ENCODE measurements at places on chromosomes 1 and 21.

GRCh38 chr1:99652881-99653281 is 7.0 kb downstream of the PALMD start:
- DNase-seq = no peak

GRCh38 chr1:61247051-61247825 is 164.9 kb downstream of the NFIA start:
- no peak for DNase-seq

DNA sequence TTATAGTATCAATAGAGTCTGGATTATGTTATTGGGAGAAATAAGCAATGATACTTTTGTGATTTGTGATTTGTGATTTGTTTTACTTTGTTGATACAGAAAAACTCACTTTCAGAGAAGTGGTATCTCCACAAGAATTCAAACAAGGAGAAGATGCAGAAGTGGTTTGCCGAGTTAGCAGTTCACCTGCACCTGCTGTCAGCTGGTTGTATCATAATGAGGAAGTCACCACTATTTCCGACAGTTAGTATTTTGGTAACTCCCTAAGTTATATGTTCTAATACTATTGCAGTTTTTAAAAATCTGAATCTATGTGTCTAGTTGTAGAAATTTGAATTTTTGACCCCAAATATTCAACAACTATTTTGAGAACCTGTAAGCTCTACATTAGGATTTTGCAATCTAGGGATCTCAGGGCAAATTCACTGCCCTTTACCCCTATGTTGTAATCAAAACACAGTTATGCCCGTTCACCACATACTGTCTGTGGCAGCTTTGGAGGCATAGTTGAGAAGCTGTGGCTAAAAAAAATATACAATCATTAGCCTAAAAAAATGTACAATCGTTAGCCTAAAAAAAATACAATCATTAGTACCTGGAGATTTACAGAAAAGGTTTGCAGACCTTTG is 288.1 kb downstream of the NCAM2 start:
- DNase-seq = peak; percentile 2

DNA sequence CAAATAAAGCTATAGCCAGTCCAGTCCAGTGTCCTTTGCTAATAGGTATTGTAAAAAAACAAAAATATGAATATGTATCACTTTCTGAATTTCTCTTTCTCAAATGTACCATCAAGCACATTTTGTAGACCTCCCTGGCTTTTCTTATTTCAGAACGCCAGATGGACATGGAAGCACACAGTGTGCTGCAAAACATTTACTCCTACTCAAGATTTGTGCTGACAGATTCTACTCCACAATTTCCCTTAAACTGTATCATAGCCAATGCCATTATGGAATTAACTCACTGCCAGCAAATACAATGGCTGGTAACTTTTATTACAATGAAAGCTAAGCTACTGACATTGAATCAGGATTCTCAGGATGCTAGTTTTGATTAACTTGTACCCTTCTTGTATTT is 30.8 kb upstream of the PLPPR4 start:
- no peak for DNase-seq

- DNase-seq = no peak
Measured at GRCh38 chr1:160099716-160100375, 1.4 kb upstream of the IGSF8 start.

DNA sequence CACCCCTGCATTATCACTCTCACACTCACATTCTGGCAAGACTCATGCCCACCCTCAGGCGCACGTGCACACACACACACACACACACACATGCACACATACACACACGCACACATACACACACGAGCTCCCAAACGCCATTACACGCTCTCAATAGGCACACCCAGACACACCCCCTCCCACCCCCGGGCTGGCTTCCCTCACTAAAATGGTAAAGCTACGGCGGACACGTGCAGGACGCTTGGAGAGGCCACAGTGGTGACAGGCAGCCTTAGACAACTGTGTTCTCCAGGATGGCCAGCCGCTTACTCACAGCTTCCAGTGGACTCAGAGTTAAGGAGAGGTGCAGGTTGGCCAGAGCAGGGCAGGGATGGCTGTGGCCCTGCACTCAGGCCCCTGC is 10.1 kb downstream of the MATN1 start:
- no peak for DNase-seq

DNA sequence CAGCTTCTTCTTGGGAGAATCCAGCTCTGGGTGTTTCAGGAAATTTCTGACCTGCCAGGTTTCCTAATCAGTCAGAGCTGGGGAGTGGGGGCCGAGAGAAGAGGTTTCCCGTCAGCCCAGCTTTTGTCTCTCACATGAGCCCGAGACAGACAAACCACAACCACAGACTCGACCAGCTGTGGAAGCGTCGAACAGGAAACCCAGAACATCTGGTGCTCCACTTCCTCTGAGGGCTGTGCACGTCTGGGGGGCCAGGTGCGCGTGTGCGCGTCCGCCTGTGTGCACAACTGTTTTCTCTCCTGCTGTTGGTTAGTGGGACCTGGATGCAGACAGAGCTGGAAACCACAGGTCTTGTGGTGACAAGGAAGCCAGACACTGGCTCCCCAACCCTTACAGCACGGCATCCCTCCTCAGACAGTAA is 113.0 kb upstream of the SLC25A33 start:
- DNase-seq = peak; percentile 93

DNA sequence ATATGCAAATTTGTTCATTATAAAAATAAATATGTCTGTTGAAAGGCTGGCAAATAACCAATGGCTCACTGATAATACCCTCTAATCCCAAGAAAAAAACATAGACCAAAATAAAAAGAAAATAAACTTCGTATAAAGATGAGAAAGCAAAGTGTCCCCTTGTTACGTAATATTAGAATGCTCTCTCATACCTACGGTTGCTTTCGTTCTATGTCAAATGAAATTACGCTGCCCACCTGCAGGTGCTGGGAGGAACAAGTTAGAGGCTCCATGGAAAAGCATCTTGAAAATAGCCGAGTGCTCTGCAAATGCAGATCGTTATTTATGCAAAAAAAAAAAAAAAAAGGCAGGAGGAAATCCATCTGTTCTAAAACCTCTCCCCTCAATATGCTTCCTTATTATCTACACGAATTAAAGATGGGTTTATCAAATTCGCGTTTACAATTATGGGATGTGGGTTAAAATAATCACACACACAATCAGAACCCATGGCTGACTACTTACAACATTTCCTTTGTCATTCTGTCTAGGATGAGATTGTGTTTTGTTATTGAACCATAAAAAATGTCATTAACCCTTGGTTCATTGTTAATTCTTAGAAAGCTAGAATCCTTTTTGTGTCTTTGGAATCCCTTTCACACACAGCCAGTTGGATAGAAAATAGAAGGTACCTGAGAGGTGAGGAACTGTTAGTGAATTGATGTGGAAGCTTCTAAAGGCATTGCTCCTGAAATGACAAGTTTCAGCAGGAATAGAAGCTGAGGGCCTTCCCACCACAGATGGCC is 268.6 kb downstream of the SETD4 start:
- no peak for DNase-seq

- DNase-seq = no peak
Measured at GRCh38 chr1:244347942-244348341, 103.8 kb downstream of the ADSS2 start.

DNA sequence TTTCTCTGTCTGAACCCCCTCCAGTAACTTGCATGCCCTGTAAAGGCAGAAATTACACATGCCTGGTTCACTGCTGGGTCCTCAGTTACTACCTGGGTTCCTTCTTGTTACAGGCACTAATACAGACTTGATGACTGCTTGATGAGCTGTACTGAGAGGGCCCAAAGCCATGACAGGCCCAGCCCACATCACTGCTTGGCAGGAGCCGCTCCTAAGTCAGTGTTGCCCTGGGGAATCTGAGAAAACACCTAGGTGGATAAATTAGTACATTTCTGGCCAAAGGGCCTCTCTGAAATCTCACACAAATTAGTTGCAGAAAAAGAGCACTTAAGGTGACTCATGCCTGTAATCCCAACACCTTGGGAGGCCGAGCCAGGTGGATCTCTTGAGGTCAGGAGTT is 37.8 kb upstream of the IRF2BP2 start:
- no peak for DNase-seq

DNA sequence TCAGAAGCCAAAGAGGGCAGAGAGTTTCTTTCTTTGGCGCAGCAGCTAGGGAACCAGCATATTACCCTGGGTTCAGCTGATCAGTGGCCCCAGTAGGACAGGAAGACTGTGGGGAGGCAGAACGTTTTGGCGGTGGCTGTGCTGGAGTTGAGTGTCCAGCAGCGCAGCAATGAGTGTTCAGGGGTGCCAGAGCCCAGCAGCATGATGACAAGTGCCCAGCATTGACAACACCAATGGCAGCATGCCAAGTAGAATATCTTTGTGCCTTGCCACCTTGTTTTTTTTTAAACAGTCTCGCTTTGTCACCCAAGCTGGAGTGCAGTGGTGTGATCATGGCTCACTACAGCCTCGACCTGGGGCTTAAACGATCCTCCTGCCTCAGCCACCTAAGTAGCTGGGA is 106.7 kb upstream of the CDC42BPA start:
- peak; percentile 37 for DNase-seq

- no peak for DNase-seq
Measured at GRCh38 chr1:160520582-160520981, 2.5 kb downstream of the SLAMF6 start.

GRCh38 chr1:230212405-230212936 is 145.4 kb downstream of the GALNT2 start:
- DNase-seq = peak; percentile 31

DNA sequence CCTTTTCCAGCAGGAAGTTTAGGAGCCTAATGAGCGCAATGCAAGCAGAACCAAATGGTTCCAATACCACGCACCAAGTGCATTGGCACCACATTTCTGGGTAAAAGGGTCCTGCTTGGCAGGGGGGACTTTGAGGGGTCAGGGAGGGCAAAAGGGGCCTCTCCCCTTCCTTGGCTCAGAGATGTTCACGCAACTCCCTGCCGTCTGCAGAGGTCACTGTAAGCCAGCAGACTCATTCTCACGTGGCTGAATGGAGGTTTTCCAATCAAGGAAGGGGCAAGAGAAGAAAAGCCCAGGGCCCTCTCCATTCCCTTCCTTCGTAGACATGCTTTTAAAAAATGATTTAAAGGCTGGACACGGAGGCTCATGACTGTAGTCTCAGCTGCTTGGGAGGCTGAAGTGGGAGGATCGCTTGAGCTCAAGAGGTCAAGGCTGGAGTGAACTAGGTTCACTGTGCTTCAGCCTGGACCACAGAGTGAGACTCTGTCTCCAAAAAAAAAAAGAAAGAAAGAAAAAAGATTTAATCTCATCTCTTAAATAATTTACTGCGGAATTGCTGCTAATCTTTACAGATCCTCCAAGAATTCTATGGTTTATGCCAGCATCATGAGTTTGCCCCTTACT is 80.3 kb downstream of the RUNX3 start:
- peak; percentile 78 for DNase-seq

- DNase-seq = no peak
Measured at GRCh38 chr1:212873518-212873917, 15.4 kb downstream of the FLVCR1 start.

- no peak for DNase-seq
Measured at GRCh38 chr1:44110916-44111315, 7.7 kb upstream of the KLF17 start.

DNA sequence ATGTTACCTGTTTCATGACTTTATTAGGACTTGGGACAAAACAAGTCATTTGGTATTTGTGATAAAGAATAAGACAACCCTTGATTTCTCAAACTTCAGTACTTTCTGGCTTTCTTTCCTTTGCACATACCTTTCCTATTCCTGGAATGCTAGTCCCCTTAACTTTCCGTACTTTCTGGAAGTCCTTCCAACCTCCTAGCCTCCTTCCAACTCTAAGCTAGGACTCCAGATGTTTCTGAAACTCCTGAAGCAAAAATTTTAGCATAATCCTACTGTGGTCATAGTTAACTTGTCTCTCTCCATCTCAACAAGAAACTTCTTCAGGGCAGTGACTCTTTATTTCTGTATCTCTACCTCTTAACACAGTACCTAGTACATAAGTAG is 19.8 kb upstream of the C1orf105 start:
- DNase-seq = no peak

GRCh38 chr1:58528518-58528917 is 18.0 kb downstream of the OMA1 start:
- no peak for DNase-seq

- DNase-seq = peak; percentile 88
Measured at GRCh38 chr1:153880962-153881361, 41.8 kb downstream of the GATAD2B start.

DNA sequence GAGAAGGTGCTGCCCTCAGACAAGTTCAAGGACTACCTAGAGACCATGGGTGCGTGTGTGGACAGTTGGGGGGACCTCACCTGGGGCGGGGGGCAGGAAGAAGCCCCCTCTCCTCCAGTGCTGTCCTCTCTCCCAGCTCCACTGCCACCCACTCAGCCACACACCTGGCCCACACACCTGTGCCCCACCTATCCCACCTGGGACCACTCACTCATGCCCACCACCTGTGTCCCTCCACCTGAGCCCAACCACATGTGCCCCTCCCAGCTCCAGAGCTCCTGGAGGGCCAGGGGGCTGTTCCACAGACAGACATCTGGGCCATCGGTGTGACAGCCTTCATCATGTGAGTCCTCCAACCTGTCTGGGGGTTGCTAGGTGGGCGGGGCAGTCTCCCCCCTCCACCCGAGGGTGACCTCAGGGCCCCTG is 29.0 kb downstream of the TRIM11 start:
- DNase-seq = no peak
